WERI-Rb-1 (cell line): ENCODE measurements at places on chromosomes 16 and 17.

- DNase-seq, result no peak
Measured at GRCh38 chr16:61654962-61655361, 381.3 kb downstream of the CDH8 start.

GRCh38 chr17:74803971-74804370 is 27.8 kb upstream of the NAT9 start:
- DNase-seq, result no peak

GRCh38 chr16:19907161-19907992 is 22.7 kb upstream of the GPRC5B start:
- peak; percentile 68 for DNase-seq

DNA sequence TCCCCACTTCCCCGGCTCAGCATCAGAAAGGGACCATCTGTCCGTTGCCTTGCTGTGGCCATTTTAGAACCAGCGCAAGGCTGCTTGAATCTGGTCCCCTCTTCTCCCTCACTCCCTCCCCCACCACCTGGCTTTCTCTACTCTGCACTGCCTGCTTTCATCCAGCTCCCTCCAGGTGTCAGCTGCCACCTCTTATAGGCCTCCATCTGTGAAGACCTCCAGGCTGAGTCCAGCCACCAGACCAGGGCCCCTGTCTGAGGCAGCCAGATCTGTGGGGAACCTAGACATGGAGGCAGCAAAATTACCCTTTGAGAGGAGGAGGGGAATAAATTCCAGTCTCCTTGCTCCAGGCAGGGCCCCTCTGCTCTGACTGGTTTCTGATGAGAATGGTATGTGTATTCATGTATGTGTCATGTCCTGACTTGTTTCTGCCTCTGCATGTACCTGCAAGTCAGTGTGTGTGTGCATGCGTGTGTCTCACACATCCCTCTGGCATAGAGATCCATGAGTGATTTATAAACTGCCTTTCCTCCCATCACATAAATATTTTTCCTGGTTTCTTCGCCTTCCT is 21.1 kb downstream of the MINK1 start:
- DNase-seq, result peak; percentile 89

- no peak for DNase-seq
Measured at GRCh38 chr17:38554430-38555350, 51.1 kb downstream of the SRCIN1 start.

DNA sequence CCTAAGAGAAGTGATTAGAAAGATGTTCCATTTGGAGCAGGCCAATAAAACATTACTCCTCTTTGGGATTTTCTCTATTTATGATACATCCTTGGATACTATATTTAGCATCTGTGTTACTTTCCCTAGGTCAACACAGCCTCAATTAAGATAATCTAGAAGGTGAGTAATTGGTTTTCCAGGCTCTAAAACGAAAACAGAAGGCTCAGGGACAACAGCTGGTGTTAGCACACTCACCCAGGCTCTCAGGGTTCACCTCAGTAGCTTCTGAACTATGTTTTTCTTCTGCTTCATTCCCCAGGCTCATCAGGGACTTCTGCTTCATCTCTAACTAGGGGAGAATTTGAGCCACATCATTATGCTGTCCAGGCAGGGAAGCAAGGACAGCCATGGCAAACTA is 76.6 kb downstream of the ZZEF1 start:
- no peak for DNase-seq

- no peak for DNase-seq
Measured at GRCh38 chr16:80725566-80726162, 78.7 kb downstream of the CDYL2 start.

DNA sequence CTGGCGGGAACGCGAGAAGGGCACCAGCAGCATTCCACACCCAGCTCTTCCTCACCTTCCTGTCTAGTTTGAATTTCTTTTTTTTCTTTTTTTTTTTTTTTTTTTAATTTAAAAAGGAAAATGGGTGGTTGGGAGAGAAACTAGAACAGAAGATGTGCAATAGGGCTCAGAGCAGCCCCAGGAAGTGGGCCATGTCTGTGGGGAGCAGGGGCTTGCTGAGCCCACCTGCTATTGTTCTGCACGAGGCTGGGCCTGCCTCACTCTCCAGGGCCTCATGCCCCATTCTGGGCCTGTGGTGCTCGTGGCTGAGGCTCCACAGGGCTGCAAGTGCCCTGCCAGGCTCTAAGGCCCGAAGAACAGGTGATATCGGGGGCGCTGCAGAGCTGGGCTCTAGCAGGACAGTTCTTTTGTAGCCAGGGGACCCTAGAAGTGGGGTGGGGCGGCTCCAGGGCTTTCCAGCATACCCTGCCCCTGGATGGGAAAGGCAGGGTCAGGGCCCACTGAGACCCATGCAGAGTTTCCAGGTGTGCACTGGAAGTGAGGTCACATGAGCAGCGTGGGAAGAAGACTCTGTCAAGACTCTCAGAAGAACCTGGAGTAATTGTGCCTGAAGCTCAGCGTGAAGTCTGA is 12.4 kb downstream of the MRPL27 start:
- DNase-seq, result no peak

- no peak for DNase-seq
Measured at GRCh38 chr17:62804822-62805221, 3.3 kb downstream of the MARCHF10 start.

DNA sequence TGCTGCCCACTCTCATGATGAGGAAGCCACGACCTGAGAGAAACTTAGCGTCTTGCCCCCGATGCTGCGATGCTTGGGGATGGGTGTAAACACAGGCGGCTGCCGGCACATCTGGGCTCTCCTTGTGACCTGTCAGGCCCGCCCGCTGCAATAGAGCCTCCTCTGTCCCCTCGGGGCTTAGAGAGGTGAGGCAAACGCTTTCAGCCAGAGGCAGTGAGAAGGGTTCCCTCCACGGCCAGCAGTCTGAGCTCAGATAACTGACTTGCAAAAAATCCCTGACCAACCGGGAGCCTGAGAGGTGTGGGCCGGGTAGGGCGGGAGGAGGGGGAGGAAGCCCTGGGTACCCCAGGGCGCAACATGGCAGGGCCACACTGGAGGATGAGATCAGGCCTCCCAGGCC is 260.6 kb downstream of the C16orf95 start:
- DNase-seq, result no peak

DNA sequence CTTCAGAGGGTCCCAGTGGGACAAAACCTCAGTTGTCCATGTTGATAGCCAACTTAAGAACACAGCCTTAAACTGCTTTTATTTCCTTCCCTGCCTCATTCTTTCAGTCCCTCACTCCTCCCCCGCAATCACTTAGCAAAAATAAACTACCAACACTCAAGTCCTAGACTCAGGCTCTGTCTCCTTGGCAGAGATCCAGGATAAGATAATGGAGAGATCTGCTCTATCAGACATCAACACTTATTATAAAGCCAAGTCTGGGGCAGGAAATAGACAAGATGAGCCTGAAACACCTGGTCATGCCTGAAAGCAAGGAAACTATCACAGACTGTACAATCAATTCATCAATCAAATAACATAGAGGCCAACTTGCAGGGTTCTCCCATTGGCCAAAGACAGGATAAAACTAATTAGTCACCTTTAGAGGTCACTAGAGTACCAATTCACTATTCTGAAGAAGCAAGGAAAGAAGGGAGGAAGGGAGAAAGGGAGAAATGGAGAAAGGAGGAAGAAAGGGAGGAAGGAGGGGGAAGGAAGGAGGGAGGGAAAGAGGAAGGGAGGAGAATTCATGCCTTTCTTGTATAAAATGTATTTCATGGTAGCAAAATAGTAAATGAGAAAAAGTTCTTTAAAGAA is 15.7 kb downstream of the HYDIN start:
- no peak for DNase-seq

DNA sequence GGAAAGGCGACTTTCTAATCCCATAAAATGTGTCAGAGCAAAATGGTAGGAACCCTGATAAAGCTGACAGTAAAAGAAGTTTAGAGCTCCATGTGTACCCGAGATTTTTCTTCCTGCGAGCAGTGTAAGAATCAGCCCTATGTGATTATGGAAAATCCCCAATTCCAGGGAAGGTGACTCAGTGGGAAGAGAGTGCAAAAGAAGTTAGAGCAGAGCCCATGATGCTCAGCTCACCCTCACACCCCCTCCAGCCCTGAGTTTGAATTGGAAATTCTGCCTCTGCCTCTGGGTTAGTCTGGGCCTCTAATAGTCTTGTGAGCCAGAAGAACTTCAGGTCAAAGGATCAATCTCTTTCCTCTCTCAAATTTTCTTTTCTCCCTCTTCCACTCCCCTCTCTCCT is 12.5 kb downstream of the C17orf78 start:
- no peak for DNase-seq

DNA sequence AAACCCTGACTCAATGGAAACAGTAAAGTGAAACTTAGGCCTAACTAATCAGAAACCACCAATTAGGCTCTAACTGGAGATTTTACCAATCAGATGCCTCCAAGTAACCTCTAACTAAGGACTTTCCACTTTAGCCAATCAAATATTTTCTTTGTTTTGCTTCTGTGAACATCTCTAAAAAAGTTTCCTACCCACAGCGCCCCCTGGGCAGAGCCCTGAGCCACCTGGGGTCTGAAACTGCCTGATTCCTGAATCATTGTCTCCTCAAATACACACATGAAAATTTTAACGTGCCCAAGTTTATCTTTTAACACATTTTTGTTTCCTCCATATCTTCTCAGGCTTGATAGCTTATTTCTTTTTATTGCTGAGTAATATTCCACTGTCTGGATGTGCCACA is 19.0 kb downstream of the ADAD2 start:
- DNase-seq, result no peak

- peak; percentile 39 for DNase-seq
Measured at GRCh38 chr16:57892447-57893096, 78.4 kb downstream of the CNGB1 start.

GRCh38 chr16:27429981-27430441 is 28.0 kb downstream of the IL21R start:
- DNase-seq, result no peak

- DNase-seq, result no peak
Measured at GRCh38 chr16:55647798-55648197, 8.0 kb upstream of the SLC6A2 start.

GRCh38 chr16:59597269-59597668 is 863.2 kb upstream of the GOT2 start:
- no peak for DNase-seq

DNA sequence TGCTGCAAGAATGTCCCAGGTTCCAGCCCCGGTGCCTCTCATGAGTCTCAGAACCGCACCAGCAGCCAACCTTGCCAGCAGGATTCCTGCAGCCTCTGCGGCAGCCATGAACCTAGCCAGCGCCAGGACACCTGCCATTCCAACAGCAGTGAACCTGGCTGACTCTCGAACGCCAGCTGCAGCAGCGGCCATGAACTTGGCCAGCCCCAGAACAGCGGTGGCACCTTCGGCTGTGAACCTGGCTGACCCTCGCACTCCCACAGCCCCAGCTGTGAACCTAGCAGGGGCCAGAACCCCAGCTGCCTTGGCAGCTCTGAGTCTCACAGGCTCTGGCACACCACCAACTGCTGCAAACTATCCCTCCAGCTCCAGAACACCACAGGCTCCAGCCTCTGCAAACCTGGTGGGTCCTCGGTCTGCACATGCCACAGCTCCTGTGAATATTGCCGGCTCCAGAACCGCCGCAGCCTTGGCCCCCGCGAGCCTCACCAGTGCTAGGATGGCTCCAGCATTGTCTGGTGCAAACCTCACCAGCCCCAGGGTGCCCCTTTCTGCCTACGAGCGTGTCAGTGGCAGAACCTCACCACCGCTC is 9.8 kb downstream of the ELOB start:
- DNase-seq, result peak; percentile 5

GRCh38 chr17:67944035-67944434 is 52.2 kb downstream of the C17orf58 start:
- DNase-seq, result no peak

GRCh38 chr17:40615068-40615840 is 32.4 kb downstream of the SMARCE1 start:
- peak; percentile 88 for DNase-seq

DNA sequence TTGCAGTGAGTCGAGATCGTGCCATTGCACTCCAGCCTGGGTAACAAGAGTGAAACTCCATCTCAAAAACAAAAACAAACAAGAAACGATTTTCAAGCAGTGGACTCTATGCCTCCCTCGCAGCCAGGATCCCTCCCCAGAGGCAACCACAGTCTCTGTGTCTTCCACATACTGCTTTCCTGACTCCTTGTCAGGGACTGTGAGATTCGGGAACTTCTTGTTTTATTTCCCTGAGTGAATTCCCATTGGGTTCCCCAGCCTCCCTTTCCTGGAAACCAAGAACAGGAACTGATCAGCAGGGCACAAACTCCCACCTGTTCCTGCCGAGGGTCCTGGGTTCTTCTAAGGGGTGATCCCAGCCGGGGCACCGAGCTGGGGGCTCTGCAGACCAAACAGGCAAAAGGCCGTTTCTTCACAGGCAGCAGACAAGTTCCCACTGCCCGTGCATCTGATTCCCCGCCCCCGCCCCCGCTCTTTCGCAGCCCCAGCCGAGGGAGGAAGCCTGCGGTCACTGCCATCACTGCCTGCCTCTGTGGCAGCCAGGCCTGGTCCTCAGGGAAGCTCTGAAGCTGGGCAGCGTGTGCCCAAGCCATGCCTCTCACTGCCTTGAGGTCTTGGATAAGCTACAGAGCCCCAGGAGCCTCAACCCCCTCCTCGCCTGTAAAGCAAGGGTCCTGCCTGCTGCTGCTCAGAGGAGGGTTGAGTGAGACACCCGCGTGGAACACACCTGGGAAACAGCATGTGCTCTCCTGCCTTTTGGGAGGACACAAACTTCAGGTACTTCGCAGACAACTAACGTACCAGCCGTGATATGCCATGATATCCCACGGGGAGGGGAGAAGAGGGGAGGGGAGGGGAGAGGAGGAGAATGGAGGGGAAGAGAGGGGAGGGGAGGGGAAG is 5.5 kb upstream of the PIEZO1 start:
- DNase-seq, result no peak

DNA sequence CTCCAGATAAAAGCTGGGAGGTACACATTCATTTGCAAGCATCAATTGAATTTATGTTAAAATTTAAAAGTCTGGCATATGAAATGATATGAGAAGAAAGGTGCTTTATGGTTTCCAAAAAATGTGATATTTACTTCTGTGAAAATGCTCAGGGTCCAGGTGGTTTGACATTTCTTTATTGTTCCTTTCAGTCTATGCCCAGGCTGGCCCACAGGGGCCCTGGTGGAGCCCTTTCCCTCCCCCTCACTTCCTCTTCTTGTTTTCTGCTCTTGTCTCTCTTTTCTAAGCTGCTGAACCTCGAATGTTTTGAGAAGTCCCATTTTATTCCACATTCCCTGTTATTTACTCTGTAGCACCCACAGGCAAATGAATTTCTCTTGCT is 127.8 kb downstream of the HS3ST3B1 start:
- DNase-seq, result no peak

DNA sequence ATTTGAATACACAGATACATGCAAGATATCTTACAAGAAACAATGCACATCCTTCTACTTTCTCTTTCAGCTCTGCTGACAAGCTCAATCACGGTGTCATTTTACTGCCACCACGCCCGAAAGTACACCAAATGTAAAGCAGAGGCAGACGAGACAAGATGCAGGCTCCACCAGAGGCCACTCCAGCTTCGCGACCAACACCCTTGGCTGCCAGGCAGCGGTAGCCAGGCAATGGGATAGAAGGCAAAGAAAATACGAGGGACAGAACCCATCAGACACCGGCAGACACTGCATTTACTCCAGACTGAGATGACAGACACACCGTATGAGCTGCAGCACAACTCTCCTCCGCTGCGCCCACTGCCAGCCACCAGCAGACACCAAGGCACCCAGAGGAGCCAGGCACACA is 41.0 kb downstream of the USP22 start:
- no peak for DNase-seq

- DNase-seq, result peak; percentile 7
Measured at GRCh38 chr17:77326076-77326591, 185.4 kb downstream of the SEC14L1 start.

GRCh38 chr16:54974367-54974766 is 43.7 kb downstream of the IRX5 start:
- DNase-seq, result no peak

- DNase-seq, result no peak
Measured at GRCh38 chr17:10757067-10757466, 27.2 kb upstream of the TMEM220 start.

GRCh38 chr16:87288753-87289362 is 28.3 kb downstream of the C16orf95 start:
- DNase-seq, result no peak
